Activated CD4-positive, alpha-beta memory T cell treated with anti-CD3 and anti-CD28 coated beads, Interleukin-2, amount 10 ng/mL, durations not matched to agents 7 days and 5 days (primary cell): ENCODE measurements at places on chromosomes 2 and 18. TPM values are rescaled to one million over a fixed set of nuclear protein-coding genes. Genes with fewer than 3 reads are reported as not detected.

The SULT1C3 gene
- total RNA-seq, result not detected

The R3HDM1 gene
- total RNA-seq, result 38.5 TPM

The DSC1 gene
- total RNA-seq, result not detected

The PSMA8 gene
- total RNA-seq, result 0.60 TPM

The COLEC11 gene
- not detected for total RNA-seq

The CNTNAP5 gene
- not detected for total RNA-seq

The LHCGR gene
- total RNA-seq, result not detected

The SNED1 gene
- total RNA-seq, result 32.6 TPM

The GALM gene
- total RNA-seq, result 97.4 TPM

The NUP35 gene
- 15.5 TPM for total RNA-seq

The FBXO41 gene
- 12.0 TPM for total RNA-seq

The FBLN7 gene
- total RNA-seq, result 7.3 TPM

The ALPG gene
- not detected for total RNA-seq

The TSPYL6 gene
- total RNA-seq, result not detected

The KCNIP3 gene
- not detected for total RNA-seq

The CPLX4 gene
- total RNA-seq, result not detected

The RFTN2 gene
- not detected for total RNA-seq

The LYPD6B gene
- total RNA-seq, result 0.20 TPM

The ANKRD53 gene
- total RNA-seq, result not detected

The CCDC88A gene
- total RNA-seq, result 11.4 TPM

The CD8B gene
- total RNA-seq, result 2.1 TPM

The UGT1A5 gene
- not detected for total RNA-seq

The DSEL gene
- 0.15 TPM for total RNA-seq

The SERPINB11 gene
- total RNA-seq, result not detected

The ITGAV gene
- 10.2 TPM for total RNA-seq

The APCDD1 gene
- total RNA-seq, result not detected

The SULT6B1 gene
- total RNA-seq, result not detected

The SCG2 gene
- not detected for total RNA-seq

The SPEG gene
- total RNA-seq, result 1.1 TPM

The MYO7B gene
- 0.13 TPM for total RNA-seq

The LAMA1 gene
- not detected for total RNA-seq

The TTR gene
- not detected for total RNA-seq

The RGPD4 gene
- total RNA-seq, result 0.10 TPM

The SPP2 gene
- total RNA-seq, result not detected

The LRRC30 gene
- total RNA-seq, result not detected

The GAREM2 gene
- total RNA-seq, result 1.6 TPM

The REEP1 gene
- total RNA-seq, result not detected

The KIAA2012 gene
- not detected for total RNA-seq

The PDCD1 gene
- total RNA-seq, result 17.2 TPM

The SERPINE2 gene
- 7.9 TPM for total RNA-seq

The TGFA gene
- total RNA-seq, result not detected

The MATN3 gene
- total RNA-seq, result not detected
